ENCODE measurements at places on chromosomes 4 and X.

GRCh38 chrX:104564335-104564734 is 1.7 kb upstream of the IL1RAPL2 start:
- DNase-seq: no peak

DNA sequence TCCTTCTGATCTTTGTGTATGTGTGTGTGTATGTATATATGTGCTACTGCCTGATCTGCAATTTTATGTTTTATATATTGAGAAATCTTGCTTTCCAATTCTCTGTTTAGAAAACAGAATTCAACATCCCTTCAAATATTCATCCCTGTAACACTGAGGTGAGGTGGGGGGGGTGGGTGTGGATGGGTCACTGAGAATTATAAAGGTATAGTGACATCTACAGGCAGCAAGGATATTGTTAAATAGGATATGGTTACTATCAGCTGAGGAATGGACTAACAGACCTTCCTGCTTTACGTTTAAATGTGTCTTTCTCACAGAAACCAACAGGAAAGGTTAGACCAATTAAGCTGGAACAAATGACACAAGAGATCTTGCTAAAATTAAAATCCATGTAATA is 19.0 kb upstream of the MAGEB2 start:
- DNase-seq: no peak

DNA sequence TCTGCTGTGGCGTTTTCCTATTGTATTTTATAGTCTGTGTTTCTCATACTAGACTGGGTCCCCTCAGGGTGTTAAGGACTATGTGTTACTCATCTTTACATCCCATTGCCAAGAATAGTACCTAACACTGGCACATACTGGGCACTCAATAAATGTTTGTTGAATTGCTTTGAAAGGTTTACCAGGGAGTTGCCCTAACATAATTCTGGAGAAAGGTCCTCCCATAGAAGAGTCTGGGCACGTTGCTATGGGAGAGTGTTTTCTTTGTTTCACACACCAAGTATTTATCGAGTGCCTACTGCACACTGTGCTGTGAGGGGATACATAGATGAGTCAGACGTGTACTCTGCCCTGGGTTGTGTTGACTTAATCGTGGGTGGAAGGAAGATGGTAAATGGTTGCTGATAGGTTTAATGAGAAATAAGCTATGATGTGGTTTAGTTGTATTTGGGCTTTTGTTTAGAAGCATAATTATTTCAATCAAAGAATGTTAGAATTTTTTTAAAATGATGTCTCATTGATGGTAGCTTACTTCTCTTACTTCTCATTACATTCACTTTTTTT is 42.9 kb downstream of the AFF1 start:
- DNase-seq: no peak

GRCh38 chr4:168655182-168655581 is 158.3 kb downstream of the PALLD start:
- DNase-seq: no peak

DNA sequence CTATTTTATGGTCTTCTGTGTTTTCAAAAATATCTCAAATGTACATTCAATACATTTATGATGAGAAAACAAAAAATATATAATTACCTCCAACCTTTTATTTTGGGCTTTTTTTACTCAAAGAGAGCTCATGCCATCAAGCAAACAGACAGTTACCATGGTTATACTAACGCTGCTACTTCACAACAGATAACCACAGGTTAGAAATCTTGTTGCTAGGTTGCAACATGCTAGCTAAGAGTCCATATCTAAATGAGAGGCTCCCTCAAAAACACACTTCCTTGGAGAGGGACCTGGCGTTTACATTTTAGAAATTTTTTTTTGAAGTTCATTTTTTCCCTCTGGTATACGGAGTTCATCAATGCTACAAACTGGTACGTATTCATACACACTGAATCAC is 44.3 kb downstream of the TBC1D9 start:
- no peak for DNase-seq

DNA sequence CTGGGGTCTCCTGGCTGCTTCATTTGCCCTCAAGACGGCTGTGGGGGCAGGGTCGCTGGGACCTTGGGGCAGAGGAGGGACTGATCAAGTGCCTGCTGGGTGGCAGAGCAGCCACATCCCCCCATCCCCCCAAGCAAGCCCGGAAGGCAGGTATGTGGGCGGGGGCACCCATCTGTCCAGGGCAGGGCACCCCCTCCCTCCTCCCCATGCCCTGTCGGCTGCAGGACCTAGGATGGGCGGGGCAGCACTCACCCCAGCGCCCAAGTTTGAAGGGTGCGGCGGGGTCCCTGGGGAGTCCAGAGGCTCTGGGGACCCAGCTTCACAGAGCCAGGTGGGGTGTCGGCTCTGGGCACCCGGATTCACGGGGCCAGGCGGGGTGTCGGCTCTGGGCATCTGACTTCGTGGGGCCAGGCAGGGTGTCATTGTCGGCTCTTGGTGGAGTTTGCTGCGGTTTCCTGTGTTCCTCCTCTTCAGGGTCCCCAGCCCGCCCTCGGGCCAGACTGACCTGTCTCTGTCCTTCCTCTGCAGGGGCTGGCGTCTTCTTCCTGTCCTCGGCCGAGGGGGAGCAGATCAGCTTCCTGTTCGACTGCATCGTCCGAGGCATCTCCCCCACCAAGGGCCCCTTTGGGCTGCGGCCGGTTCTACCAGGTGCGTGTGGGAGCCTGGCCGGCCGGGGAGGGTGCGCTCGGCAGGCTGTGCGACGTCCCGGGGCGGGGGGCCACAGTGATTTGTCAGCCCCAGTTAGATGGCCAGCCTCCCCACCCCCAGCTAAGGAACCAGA is 22.1 kb downstream of the DOK7 start:
- DNase-seq: no peak

GRCh38 chr4:151906438-151906837 is 145.6 kb upstream of the GATB start:
- DNase-seq: no peak

DNA sequence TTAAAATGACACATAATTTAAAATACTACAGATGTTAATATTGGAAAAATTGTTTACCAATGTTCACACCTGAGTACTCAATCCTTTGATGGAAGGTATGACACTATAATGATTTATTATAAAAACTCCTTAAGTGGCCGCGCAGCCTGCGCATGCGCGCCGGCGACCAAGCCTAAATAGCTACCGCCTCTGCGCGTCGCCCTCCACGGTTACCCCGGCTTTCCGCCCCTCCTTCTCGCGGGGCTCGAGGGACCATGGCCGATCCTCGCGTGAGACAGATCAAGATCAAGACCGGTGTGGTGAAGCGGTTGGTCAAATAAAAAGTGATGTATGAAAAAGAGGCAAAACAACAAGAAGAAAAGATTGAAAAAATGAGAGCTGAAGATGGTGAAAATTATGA is 170.2 kb downstream of the DMD start:
- no peak for DNase-seq

DNA sequence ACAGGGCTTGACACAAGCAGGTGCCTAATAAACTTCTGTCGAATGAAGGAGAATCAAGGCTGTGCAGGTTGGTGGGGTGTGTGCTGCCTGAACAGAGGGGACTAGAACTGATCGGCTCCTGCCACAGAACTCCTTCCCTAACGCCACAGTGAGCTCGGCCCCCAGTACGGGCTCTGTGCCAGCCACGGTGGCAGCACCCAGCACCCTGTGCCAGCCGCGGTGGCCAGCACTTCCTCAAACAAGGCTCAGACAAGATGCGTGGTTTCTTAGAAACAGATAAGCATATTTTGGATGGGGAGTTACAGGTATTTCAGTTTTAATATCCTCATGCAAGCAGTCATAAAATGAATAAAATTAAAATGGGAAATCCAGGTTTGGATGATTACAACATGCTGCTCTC is 26.0 kb upstream of the C4orf50 start:
- DNase-seq: no peak

GRCh38 chrX:3066555-3066954 is 25.3 kb downstream of the ARSF start:
- no peak for DNase-seq

DNA sequence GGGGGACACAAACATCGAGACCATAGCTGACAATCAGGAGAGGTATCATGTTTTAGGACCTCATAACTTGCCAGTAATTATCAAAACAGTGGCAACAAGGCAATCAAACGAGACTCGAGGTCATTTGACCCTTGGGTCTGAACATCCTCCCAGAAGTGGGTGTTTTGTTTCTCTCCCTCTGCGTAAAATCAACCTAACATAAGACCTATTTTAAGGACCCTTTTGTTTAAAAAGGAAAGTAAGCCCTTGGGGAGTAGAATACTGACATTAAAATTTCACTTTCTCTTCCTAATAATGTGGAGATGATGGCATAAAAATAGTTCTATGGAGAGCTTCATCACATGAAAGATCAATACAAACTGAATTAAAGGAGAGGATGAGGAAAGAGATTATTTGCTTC is 106.2 kb upstream of the PUDP start:
- no peak for DNase-seq

- DNase-seq: no peak
Observed at GRCh38 chr4:7007944-7008343, 35.2 kb upstream of the TADA2B start.
